AG04450 (cell line): ENCODE measurements at places on chromosomes 1 and 21. TPM values are rescaled to one million over a fixed set of nuclear protein-coding genes. Genes with fewer than 3 reads are reported as not detected.
A peak's percentile ranks its signal among the peaks of the same experiment; 100 is the strongest.

DNA sequence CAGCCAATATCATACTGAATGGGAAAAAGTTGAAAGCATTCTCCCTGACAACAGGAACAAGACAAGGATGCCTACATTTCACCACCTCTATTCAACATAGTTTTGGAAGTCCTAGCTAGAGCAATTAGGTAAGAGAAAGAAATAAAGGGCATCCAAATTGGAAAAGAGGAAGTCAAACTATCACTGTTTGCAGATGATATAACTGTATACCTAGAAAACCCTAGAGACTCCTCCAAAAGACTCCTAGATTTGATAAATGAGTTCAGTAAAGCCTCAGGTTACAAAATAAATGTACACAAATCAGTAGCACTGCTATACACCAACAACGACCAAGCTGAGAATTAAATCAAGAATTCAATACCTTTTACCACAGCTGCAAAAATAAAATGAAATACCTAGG is 171.3 kb upstream of the HP1BP3 start:
- DNase-seq = no peak

GRCh38 chr1:244173240-244173639 is 122.2 kb downstream of the ZBTB18 start:
- no peak for DNase-seq

- no peak for DNase-seq
Observed at GRCh38 chr1:111441573-111442192, 7.4 kb downstream of the WDR77 start.

DNA sequence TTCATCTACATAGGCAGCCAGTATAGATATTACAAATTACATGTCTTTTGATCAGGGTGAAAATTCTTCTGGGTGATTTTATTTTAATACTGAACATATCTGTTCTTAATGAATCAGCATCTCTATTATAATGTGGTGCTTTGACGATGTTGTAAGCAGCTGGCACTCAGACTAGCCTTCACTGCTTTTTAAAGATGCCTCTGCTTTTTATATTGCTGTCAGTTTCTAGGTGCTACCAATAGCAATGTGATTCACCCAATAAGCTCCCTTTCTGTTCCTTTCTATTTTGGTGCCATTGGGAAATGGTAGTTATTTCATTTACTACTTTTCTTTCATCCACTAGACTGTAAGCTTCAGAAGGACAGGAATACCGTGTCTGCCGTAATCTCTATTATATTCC is 11.1 kb upstream of the ANGPTL1 start:
- DNase-seq = no peak

DNA sequence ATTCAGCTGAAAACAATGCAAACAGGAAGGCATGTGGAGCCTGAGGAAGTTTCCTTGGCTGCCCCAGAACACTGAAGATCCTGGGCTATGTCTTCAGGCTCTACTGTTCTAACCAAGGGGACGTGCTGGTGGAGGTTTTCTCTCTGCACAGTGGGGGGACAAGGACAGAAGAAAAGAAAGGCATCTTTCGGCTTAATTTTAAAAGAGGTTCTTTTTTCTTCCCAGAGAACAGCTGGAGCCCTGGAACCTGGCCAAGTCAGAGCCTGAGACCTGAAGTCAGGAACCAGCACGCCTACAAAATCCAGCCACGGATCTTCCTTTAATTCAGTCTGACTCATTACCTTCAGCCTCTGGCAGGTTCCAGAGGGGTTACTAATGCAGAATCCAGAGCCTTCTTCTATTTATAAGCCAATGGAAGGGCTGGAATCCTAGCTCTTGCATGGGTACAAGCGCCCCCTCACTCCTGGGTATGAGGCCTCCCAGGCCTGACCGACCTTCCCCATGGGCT is 19.8 kb downstream of the CTNNBIP1 start:
- DNase-seq = peak; percentile 90

DNA sequence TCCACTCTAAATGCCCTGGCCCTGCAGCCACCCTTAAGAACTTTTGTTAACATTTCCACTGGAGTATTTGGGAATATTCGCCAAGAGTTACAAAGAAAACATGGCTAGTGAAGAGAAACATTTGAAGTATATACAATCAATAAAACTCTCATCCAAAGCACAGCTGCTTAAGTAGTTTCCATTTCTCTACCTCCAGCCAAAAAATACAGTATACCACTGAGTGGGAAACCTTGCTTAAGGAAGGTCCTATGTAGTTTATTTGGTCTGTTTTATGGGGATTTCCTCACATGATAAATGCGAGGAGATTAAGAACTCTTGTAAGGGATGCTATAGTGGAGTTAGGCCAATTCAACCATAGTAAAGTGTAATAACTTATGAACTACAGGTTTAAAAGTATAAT is 382.5 kb downstream of the NEGR1 start:
- DNase-seq = no peak

DNA sequence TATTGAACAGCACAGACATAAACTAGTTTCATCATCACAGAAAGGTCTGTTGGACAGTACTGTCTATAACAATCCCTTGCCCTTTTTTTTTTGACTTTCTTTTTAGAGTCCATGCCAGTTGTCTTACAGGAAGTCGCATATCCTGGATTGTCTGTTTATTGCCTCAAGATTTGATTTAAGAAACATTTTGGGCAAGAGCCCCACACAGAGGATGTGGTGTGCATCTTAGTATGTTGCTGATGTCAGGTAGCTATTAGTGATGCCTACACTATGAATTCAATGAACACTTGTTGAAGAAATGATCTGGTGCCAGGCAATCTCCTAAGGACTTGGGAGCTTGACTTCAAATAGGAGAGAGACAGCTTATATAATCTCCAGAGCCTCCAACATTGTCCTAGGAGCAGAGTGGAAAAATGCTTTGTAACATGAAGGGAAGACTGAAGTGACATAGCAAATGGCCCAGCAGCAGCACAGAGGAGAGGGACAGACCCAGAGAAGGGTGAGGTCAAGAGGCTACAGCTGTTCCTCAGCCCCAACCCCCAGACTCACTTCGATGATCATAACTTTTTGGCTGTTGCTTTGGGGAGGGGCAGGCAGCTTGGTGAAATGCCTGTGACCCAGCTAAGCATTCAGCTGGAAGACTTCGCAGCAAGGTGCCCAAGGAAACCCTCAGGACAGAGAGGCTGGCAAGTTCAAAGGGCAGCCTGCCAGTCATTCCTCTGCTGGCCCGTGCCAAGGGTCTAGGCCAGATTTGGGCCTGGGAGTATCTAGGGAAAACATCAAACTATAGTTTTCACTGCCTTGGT is 7.5 kb upstream of the RAB29 start:
- no peak for DNase-seq

DNA sequence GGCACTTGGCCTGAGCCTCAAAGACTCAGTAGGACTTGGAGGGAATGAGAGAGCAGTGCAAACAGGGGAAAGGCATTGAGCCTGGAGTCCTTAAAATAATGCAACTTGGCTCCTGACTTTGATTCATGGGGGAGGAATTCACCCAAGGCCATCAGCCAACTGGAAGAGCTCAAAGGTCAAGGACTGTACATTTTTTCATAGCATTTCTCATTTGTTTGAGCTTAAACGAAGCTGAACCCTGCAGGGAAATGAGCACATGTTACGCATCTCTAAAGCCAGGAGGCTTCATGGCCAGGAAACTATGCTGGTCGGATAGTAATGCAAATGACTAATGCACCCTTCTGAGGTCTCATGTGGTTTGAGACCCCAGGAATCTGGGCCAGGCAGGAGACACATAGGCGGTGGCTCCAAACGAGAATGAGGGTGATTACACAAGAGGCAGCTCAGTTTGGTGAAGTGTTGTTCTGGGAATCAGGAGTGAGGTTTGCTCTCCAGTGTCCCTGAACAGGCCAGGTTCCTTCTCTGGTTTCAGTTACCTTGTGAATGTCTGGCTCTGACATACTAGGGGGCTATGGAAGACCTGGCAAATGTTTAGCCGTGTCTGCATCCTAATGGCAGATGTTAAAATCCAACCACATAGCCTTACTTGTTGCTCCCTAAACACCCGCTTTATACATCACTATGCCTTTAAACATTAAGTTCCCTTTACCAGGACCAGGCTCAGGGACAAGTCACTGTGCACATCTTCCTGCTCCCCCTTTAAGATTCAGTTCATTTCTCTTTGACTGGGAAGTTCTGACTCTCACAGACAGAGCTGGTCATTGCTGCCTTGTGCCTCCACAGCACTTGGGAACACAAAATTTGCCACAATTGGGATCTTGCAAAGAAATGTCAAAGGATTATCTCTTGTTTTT is 503.9 kb upstream of the USP24 start:
- DNase-seq = peak; percentile 99

- DNase-seq = no peak
Observed at GRCh38 chr21:42193131-42193671, 25.7 kb upstream of the ABCG1 start.

GRCh38 chr1:99217599-99217998 is 46.7 kb upstream of the PLPPR4 start:
- DNase-seq = no peak

- no peak for DNase-seq
Observed at GRCh38 chr1:147745271-147745670, 15.1 kb downstream of the GJA5 start.

DNA sequence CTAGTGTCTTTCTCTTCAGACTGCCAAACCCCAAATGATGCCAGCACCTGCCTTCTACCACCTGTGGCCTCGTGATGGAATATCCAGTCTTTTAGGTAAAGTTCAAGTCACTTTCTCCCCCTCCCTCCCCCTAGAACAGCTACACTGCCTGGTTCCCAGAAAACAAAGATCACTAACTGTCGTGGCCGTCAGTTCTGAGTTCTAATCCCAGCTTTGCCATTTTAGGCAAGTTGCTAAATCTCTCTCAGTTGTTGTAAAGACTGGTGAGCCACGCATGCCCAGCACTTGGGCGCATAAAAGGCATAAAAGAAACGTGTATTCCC is 648 bp upstream of the TRAPPC3 start:
- no peak for DNase-seq

DNA sequence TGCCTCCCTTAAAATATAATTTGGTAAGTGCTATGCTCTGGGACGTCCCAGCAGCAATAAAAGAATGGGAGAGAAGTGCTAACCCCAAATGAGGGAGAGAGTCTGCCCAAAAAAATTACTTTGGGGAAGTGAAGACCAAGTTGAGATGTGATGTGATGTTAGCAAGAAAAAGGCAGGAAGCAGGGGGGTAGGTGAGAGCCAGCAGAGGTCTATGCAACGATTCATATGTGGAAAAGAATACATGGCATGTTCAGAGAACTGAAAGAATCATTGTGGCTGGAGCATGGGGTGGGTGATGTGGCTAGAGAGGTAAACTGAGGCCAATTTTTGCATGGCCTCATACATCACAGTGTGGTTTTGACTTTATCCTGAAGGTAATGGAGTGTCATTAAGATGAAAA is 5.6 kb upstream of the CTPS1 start:
- no peak for DNase-seq

GRCh38 chr1:56908619-56909221 is 54.1 kb downstream of the C8A start:
- DNase-seq = no peak

DNA sequence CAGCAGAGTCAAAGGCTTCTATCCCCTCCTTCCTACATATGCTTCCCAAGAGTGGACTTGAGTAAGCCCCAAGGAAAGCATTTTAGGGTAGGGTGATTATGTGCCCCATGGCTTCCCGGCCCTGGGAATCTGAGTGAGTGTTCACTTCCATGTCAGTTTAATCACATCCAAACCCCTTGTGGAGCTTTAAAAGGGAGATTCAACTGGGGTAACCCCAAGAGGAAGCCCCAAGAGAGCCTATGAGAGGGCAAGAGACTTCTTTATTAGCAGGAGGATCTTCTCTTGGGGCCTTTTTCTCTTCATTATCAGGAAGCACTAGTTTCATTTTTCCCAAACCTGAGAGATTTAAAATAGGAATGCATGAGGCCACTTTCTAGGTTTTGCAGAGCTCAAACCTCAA is 97.0 kb upstream of the IRF2BP2 start:
- no peak for DNase-seq

DNA sequence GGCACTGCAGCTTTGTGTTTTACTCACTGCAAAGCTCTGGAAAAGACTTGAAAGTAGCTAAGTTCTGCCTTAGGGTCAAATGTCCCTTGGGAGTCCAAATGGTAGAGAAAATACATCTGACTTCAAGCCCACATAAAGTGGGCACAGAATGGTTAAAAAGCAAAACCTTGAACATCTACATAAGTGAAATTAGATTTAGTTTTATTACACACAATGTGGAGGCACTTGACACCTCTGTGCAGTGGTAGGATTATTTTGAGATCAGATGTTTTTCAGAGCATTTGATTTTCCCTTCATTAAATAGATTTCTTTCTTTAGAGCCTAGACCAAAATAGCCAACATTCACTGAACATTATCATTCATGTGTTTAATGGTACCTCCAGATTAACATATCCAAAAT is 11.2 kb upstream of the FCRL3 start:
- DNase-seq = no peak

DNA sequence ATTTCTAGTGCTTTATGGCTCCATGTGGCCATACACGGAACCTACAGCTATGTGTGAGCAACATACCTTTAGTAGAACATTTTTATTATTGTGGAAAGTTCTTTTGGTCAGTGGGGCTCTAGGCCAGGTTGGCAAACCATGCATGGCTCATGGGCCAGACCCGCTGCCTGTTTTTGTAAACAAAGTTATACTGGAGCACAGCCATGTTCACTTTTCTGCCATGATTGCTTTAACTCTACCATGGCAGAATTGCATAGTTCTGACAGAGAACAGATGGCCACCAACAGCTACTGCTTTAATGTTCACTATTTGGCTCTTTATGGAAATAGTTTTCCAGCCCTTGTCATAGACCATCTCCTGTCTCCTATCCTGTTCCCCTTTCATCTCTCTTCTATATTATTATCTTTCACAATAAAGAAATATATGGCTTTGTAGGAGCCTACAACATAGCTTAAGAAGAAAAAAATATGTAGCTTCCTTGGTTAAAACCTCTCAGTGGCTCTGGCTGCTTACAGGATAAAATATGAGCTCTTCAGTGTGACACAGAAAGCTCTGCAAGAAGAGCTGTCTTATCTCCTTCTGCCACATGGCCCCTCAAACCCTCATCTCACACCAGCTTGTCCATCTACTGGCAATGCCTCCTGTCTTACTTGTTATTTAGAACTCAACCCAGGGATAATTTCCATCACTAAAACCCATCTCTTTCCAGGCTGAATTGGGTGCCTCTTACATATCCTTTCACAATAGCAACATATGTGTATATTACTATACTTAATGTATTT is 54.6 kb upstream of the RWDD3 start:
- no peak for DNase-seq

DNA sequence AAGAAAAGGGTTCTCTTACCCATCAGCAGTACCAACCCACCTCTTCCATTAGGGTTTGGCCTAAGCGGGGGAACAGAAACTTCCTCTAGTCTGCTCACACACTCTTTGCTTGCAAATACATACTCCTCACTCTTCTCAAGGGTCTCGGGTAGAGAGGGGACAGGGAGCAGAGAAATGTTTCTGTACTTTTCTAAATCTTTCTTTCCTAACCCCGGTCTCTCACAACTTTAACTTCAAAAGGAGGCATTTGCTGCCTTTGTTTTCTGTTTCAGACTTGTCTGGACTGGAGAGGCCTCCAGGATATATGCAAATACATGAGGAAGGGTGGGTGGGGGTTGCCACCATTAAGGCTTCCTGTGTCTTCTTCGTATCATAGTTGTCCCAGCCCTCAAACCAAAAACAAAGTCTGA is 10.5 kb upstream of the LAX1 start:
- no peak for DNase-seq

Gene GUCA2B
- not detected in 2 replicates for polyA plus RNA-seq

Gene SWT1
- polyA plus RNA-seq = 2.9 and 3.6 TPM in 2 replicates

Gene KCNQ4
- 0.04 TPM in 1 of 2 replicates, not detected in the other for polyA plus RNA-seq

Gene VHLL
- polyA plus RNA-seq = not detected in 2 replicates

Gene IBA57
- polyA plus RNA-seq = 1.4 and 1.7 TPM in 2 replicates

Gene AHDC1
- polyA plus RNA-seq = 2.8 and 3.0 TPM in 2 replicates

Gene HCRTR1
- not detected in 2 replicates for polyA plus RNA-seq

Gene OR2L13
- not detected in 2 replicates for polyA plus RNA-seq

Gene GPR52
- polyA plus RNA-seq = 0.10 TPM in 1 of 2 replicates, not detected in the other

Gene F5
- not detected in 2 replicates for polyA plus RNA-seq

Gene CR1
- not detected in 2 replicates for polyA plus RNA-seq

Gene TNNT2
- 1.6 and 2.3 TPM in 2 replicates for polyA plus RNA-seq

Gene OVAAL
- polyA plus RNA-seq = not detected in 2 replicates
